Immature natural killer cell (primary cell): ENCODE measurements at places on chromosomes 5 and 9. TPM values are rescaled to one million over a fixed set of nuclear protein-coding genes. Genes with fewer than 3 reads are reported as not detected.

CATSPER3 gene
- 0.53 TPM for polyA plus RNA-seq

FOXD4L5 gene
- polyA plus RNA-seq, result not detected

SLC38A9 gene
- polyA plus RNA-seq, result 15.4 TPM

SMIM32 gene
- polyA plus RNA-seq, result not detected

NANS gene
- 34.1 TPM for polyA plus RNA-seq

ADGRD2 gene
- not detected for polyA plus RNA-seq

FXN gene
- 68.9 TPM for polyA plus RNA-seq

SHOC1 gene
- polyA plus RNA-seq, result not detected

LCN15 gene
- polyA plus RNA-seq, result not detected

TRPM3 gene
- not detected for polyA plus RNA-seq

SGCD gene
- polyA plus RNA-seq, result 0.09 TPM

DEPDC1B gene
- polyA plus RNA-seq, result 0.88 TPM

HCN1 gene
- not detected for polyA plus RNA-seq

DNA sequence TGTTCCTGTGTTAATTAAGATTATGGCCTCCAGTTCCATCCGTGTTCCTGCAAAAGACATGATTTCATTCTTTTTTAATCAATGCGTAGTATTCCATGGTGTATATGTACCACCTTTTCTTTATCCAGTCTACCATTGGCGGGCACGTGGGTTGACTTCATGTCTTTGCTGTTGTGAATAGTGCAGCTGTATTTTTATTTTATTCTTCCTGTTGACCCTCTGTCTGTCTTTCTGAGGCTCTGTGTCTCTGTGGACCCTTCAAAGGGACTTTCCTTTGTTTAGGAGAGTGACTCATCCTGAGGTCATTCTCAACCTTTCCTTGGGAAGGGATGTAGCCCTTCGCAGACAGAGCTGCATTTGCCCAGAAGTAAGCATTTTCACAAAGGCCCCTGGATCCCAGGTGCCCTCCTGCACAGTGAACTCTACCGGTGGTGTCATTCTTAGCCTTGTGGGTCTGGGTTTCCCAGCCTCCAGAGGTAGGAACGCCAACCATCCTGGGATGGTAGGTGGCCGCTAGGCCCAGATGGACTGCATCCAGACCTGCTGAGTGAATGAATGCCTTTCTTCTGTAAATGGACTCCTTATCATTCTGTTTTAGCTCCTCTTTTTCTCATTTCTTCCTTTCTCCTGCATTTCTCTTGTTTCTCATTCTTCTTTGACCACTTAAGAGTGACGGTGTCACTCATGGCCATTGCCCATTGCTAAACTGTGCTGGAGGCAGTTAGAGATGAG, 22.4 kb downstream of the TRIO start:
- no peak for DNase-seq
- H3K27ac ChIP-seq, result no peak overlapping the region
- H3K36me3 ChIP-seq, result peaks cover 3% of the 10 kb centered on the region
- peaks cover 39% of the 10 kb centered on the region for H3K4me1 ChIP-seq
- no peak overlapping the region for H3K4me3 ChIP-seq

- DNase-seq, result no peak
- no peaks in the 10 kb centered on the region for H3K27me3 ChIP-seq
- H3K27ac ChIP-seq, result no peak overlapping the region
- H3K4me1 ChIP-seq, result peaks cover 1% of the 10 kb centered on the region
- H3K4me3 ChIP-seq, result no peak overlapping the region
Measured at GRCh38 chr9:132914924-132915323, 29.5 kb downstream of the TSC1 start.

DNA sequence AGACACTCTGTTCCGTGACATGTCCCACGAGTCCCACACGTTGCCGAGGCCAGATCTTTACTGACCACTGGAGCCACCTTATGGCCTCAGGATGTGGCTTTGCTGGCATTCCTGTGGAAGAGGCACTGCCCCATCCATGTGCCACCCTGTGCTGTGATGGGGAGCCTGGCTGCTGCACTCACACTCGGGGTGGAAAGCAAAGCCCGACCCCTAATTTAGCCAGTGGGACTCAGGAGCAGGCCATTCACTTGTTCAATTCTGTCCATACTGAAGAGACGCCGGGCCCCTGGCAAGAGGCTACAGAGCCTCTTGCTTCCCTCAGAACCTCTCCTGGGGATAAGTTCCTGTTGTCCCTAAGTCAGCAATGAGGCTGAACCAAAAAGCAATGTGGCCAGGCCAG, 18.6 kb upstream of the CEP72 start:
- no peak for DNase-seq
- H3K27me3 ChIP-seq, result peaks cover 13% of the 10 kb centered on the region
- no peaks in the 10 kb centered on the region for H3K36me3 ChIP-seq

DNA sequence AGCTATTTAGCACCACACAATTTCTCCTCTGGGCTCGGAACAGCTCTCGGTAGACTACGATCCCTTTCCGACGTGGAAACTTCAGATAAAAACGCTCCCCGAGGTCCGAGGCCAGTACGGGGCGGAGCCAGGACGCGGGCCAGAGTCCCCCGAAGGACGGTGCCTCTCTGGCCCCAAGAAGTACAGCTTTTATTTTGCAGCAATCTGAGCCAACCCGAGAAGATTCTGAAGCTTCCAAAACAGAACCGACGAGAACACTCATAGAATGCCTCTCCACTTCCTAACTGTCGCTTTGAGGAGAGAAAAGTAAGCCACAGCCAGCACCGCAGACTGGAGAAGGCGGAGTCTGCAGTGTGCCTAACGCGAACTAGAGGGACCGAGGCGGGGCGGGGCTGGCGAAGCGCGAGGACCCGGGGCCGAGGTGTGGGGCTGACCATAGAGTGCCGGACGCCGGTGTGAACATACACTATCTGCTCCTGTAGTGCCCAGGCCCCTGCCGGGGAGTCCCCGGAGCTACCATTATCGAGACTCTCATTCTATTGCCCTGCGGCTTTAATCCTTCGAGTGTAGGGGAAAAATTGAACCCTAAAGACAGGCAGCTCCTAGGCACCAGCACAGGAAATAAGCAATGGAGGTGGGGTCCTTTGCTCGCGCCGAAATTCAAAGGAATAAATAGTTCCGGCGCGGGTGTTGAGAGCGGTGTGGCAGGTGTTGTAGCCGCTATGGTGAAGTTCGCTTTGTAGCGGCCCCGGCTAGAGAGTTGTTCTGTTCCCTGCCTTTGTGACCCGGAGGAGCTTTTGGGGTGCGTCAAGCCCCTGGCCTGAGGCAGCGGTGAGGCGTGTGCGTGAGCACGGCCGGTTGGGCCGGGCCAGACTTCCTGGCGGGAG, at the start of gene SMC2:
TSS of gene SMC2 (plus strand) at position 663 of the 887 bp plus-strand sequence. CDS start 1,076 bp downstream, outside the sequence.
- peaks cover 27% of the 10 kb centered on the region for H3K4me1 ChIP-seq
- peak; percentile 93 for DNase-seq
- H3K27me3 ChIP-seq, result peaks cover 16% of the 10 kb centered on the region
- no peaks in the 10 kb centered on the region for H3K36me3 ChIP-seq

DNA sequence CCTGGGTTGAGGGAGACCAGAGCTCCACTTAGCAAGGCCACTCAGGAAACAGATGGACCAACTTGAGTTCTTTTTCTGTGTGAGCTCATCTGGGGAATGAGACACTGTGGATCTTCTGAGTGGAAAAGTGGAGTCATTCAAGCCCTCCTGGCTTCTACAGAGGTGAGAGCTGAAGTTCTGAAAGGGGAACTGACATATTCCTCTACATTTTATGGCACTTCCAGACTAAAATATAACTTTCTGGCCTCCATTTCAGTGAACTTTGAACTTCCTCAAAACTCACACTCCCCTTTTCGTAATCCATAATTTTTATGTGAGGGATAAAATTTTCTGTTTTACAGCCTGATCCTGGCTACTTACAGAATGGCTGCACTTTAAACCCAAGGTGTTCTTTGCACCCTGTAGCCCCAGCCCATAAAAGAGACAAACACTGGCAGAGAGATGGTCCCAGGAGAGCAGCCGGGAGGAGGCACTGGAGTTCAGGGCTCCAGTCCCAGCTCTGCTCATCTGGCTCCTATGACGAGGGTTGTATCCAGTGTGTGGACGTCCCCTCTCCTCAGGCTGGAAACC, 10.8 kb downstream of the SPAAR start:
- H3K4me3 ChIP-seq, result no peak overlapping the region
- no peak for DNase-seq
- H3K27me3 ChIP-seq, result peaks cover 3% of the 10 kb centered on the region
- H3K4me1 ChIP-seq, result no peaks in the 10 kb centered on the region

DNA sequence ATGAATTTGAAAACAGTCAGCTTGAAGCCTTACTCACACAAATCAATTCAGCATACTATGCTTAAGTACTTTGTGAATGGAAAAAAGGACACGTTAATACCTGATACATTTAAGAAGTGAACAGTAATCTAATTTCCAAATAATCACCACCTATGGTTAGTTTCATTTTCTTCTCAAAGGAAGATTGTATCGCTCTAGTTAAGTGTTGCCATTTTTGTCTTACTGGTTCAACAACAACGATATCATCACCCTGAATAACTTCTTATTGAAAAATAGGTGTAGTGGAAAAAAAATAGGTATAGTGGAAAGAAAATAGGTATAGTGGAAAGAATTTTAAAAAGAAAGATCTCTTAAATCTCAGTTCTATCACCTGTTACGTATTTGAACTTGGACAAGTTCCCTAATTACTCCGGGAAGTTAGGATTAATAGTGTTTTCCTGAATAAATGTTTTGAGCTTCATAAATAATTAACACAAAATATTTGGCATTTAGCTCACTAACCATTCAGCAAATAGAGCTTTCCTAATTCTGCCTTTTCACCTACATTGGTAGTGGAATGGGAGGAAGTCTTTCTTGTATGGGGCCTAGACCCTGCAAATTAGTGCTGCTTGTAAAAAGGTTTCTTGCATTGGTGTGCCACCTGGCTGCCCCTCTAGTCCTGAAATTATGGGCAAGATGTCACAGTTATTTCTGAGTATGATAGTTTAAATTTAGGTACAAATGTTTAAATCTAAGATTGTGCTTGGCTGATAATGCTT, 502.6 kb upstream of the NMUR2 start:
- no peaks in the 10 kb centered on the region for H3K4me1 ChIP-seq
- no peak overlapping the region for H3K27ac ChIP-seq
- H3K36me3 ChIP-seq, result no peaks in the 10 kb centered on the region
- H3K4me3 ChIP-seq, result no peak overlapping the region
- DNase-seq, result no peak

GRCh38 chr9:106962615-106963363, 99.8 kb downstream of the ZNF462 start:
- no peak for DNase-seq
- no peak overlapping the region for H3K27ac ChIP-seq
- peaks cover 1% of the 10 kb centered on the region for H3K27me3 ChIP-seq
- H3K4me1 ChIP-seq, result peaks cover 10% of the 10 kb centered on the region
- no peak overlapping the region for H3K4me3 ChIP-seq

DNA sequence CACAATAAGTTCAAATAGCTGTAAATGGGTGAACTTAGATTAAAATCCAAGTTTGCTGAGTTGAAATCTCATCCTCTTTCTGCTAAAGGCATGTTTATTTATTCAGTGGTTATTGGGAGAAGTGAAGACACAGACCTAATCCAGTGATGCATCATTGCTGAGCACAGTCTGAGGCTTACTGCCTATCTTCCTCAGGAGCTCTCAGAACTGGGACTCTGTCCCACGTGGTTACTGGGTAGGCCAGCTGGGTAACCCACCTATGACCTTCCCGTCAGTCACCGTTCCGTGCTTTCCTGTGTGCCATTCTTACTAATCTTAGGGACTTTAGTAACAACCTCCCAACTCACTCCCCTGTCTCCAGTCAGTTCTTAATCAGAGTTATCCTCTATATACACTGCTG, 226.8 kb upstream of the ATP10B start:
- H3K27ac ChIP-seq, result no peak overlapping the region
- peaks cover 3% of the 10 kb centered on the region for H3K36me3 ChIP-seq
- H3K4me3 ChIP-seq, result no peak overlapping the region
- DNase-seq, result no peak
- H3K27me3 ChIP-seq, result peaks cover 1% of the 10 kb centered on the region

- DNase-seq, result peak; percentile 6
- H3K36me3 ChIP-seq, result no peaks in the 10 kb centered on the region
- peaks cover 20% of the 10 kb centered on the region for H3K4me1 ChIP-seq
- H3K27ac ChIP-seq, result no peak overlapping the region
Measured at GRCh38 chr5:170633235-170634081, 129.6 kb downstream of the KCNIP1 start.

DNA sequence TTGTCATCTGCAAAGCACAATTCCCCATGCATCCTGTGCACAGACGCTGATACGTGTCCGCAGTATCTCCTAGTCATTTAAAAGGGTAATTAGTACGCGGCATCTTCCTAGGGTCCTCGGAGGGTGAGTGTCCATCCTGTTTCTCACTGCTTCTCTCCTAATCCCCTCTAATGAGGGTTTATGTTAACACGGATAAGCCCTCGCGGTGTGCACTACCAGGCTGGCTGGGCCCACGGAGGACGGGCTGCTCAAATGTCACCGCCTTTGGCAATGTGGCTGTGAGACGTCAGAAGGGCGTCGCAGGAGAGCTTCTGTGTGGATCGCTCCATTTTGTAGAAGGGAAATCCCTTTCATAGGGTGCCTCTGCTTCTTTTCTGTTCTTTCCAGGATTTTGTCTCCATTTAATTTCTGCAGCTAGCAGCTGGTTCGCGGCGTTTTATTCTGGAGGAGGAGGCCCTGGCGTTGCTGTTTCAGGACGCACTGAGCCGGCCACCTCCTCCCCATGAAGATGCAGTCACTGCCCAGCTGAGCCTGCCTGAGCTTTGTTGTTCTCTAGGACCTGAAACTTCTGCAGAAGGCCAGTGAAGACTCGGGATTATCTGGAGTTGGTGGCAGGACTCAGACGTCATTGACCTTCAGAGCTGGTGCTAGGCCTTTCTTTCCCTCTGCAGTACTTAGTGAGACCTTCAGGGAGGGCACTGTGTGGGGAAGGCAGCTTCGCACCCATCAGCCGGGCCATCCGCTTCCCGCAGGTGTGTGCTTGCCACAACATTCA, 326.1 kb upstream of the IRX1 start:
- no peaks in the 10 kb centered on the region for H3K27me3 ChIP-seq
- no peak for DNase-seq
- no peaks in the 10 kb centered on the region for H3K4me1 ChIP-seq
- no peak overlapping the region for H3K4me3 ChIP-seq
- no peaks in the 10 kb centered on the region for H3K36me3 ChIP-seq

GRCh38 chr9:3200331-3200774, 325.4 kb downstream of the RFX3 start:
- no peak for DNase-seq
- no peaks in the 10 kb centered on the region for H3K36me3 ChIP-seq
- H3K4me3 ChIP-seq, result no peak overlapping the region
- H3K27me3 ChIP-seq, result peaks cover 6% of the 10 kb centered on the region
- H3K27ac ChIP-seq, result no peak overlapping the region

DNA sequence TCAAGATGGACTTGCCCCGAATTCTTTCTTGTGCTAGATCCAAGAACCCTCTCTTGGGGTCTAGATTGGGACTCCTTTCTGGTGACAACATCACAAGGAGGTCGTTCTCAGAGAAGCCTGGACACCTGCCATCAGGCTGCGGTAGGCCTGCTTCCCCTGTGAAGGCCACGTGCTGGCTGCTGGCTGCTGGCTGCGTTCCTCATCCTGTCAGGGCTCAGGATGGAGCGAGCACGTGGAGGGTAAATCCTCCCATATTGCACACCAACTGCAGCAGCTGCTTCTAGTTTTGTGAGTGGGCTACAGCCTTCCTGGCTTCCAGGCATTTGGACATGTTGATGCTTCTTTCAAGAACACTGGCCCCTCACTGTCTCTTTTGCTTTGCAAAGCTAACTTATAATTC, 95.6 kb downstream of the HSPA4 start:
- H3K27ac ChIP-seq, result no peak overlapping the region
- peaks cover 3% of the 10 kb centered on the region for H3K27me3 ChIP-seq
- H3K36me3 ChIP-seq, result no peaks in the 10 kb centered on the region
- H3K4me1 ChIP-seq, result no peaks in the 10 kb centered on the region
- DNase-seq, result no peak

- DNase-seq, result no peak
- H3K27me3 ChIP-seq, result no peaks in the 10 kb centered on the region
- H3K27ac ChIP-seq, result no peak overlapping the region
- H3K36me3 ChIP-seq, result no peaks in the 10 kb centered on the region
- H3K4me1 ChIP-seq, result no peaks in the 10 kb centered on the region
- H3K4me3 ChIP-seq, result no peak overlapping the region
Measured at GRCh38 chr5:151012862-151013261, 7.5 kb upstream of the GPX3 start.
